HFFc6 (cell line): ENCODE measurements at places on chromosomes 3 and 15. TPM values are rescaled to one million over a fixed set of nuclear protein-coding genes. Genes with fewer than 3 reads are reported as not detected.

Gene GOLGA6L4
- 0.80 and 1.2 TPM in 2 replicates for total RNA-seq

Gene PLSCR4
- 11.0 to 13.9 TPM (median 11.9 TPM) in 3 replicates for total RNA-seq

GRCh38 chr3:148964809-148965208, 26.5 kb upstream of the GYG1 start:
- no peak for DNase-seq

DNA sequence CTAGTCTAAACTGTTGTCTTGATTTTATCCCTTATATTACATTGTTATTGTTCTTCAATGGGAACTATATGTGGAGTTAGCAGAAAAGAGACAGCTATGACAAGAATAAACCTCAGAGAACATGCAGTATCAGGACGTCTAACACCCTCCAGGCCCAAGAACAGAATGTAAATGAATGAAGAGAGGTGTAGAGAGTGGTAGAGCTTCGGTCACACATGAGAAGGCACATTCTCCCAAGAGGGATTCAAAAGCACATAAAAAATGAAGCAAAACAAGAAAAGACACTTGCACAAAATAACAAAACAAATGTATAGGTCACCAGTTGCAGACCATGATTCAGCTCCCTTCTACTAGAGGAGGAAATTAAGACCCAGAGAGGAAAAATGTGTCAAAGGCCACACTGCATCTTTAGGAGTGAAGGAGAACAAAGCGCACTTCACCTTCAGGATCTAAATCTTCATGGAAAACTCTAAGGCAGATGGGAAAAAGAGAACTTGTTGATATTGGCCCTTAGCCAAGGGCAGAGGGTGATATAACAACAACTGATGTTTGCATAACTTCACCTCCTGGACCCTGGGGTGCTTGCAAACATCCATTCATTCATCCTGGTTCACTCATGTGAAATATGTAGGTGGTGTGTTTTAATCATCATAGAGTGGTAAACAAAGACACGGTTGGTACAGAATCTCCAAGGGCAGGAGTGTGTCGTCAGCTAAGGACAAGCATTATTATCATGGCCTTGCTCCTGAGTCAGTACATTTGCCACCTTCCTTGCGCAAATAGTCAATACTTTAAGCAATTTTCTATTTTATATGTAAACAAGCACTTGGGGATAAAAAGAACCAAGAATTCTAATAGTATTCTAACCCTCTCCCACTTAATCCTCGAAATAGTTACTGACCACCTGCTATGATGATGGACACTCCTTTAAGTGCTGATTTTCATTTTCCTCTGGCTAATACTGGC, 8.8 kb downstream of the NEK10 start:
- DNase-seq = no peak

- no peak for DNase-seq
Observed at GRCh38 chr15:66069751-66070150, 183.8 kb downstream of the MEGF11 start.

GRCh38 chr3:83218383-83219200, 1457.1 kb upstream of the GBE1 start:
- no peak for DNase-seq

GRCh38 chr3:61997101-61997500, 376.2 kb downstream of the FEZF2 start:
- peak; percentile 9 for DNase-seq

DNA sequence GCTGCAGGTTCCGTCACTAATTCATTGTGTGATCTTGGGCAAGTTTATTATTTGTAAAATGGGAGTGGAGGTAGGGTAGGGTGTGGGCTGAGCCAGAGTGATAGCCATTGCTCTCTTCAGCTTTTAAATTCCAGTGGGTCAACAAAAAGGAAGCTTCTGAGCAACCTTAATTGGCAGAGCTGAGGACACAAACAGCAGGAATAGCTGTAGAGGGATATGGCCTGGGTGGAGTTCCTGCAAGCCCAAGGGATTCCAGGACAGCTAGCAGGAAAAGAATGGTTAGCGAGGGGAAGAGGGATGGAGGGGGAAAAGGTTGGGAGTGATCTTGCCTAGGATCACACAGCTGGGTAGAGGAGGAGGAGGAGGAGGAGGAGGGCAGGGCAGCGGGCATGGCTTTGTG, 11.4 kb downstream of the CCK start:
- DNase-seq = no peak

DNA sequence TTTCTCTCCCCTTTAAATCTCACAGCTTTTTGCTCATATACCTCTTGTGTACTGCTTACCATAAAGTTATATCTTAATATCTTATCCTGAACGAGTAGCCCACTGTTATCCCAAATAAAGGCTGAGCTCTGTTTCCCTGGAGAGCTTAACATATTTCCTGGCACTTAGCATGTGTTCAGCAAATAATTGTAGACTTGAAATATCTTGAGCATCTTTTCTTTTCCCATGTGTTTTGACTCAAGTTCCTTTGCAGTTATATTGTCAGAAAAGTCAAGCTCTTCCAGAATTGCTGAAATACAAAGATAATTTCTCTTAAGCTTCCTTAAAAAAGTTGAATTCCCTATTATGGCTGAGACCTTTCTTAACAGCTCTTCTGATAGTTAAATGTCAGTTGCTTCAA, 150.5 kb downstream of the LPP start:
- no peak for DNase-seq

GRCh38 chr15:60551147-60551780, 72.3 kb upstream of the ICE2 start:
- no peak for DNase-seq

DNA sequence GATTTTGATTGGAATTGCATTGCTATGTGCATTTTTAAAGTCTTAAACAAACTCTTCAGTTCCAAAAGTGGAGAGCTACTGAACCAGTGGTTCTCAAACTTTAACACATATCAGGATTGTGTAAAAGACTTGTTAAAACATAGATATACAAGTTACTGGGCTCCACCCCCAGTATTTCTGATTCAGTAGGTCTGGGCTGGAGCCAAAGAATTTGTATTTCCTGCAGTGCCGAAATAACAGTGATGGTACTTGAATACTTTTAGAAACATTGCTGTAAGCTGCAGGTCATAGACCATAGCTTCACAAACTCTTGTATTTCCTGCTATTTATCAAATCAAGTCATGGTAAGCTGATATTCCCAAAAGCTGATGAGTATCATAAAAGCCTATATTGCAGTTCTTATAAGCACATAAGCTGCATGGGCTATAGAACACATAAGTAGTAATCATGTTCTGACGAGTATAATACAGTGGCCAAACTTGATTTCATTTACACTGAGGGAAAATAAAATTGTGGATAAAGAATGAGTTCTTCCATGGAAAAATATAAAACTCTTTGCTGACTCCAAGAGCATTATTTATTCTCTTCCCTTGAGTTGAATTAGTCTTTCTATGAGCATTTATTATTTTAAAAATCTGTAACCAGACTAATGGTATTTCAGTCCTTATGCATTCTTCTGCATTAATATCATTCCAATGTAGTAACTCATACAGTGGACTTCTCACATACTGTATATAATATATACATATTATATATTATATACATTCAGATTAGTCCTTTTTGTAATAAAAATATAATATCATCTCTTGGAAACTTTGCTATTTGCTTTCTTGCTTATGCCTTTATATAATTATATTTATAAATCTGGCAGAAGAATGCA, 550.5 kb upstream of the AGTR1 start:
- DNase-seq = no peak

DNA sequence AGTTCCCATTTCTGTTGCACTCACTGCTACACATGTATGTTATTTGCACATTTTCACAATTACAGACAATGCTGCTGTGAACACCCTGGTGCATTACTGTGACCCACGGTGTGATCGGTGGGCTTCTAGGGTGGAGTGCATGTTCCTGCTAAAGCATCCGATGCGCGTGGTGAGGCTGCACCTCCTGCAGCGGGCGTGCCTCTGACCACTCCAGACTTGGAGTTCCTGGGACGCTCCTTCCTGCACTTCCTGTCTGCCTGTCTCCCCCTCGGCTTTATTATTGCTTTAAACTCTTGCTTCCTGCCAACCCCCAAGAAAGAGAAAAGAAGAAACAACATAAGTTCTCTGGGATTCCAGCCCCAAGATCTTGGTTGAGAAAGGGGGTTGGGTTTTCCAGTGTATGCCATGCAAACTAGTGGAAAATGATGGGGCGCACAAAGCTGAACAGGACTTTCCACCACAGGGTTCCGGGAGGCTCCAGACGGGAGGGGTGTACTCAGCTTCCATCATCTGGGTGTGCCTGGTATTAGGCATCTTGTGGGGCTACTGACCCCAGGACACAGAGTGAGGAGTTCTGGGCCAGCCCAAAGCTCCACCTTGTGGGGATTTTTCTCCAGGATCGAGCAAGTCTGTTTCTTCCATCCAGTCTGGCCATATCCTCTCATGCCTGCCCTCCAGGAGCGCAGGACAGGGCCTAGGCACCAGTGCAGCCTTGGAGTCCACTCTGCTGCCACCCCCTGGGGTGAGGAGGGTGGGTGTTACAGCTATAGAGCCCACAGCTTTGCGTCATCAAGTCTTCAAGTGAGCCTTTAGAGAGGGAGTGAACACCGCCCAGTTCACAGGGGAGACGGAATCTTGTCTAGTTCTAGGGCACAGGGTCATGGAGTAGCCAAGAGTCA, 11.2 kb downstream of the RPL32 start:
- DNase-seq = no peak
